Uterus (tissue), 4 donors: ENCODE measurements at places on chromosomes 3 and 15. TPM values are rescaled to one million over a fixed set of nuclear protein-coding genes. Genes with fewer than 3 reads are reported as not detected.
A peak's percentile ranks its signal among the peaks of the same experiment; 100 is the strongest.

RASGRF1 gene
- total RNA-seq: 3.4 TPM

CHRFAM7A gene
- total RNA-seq: 0.59 TPM

MYZAP gene
- total RNA-seq: 22.5 TPM

DNA sequence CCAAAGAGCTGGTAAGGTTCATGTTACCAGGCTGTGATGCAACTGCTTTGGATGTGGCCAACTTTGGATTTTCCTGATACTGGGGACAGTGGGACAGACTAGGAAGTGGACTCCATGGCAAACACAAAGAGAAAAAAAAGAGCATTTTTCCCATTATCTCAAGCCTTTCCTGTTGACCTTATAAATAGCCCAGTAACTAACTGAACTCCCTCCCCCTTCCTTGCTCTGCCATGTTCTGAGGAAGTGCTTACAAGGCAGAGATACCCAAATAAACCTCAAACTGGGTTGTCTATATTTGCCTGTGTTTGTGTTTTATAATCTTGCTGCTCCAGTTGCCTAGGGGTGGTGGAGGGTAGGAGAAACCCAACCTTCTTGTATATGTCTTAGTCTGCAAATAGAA lies 27.3 kb upstream of the SLC9A9 start:
- no peak for DNase-seq

- no peak for DNase-seq
These were observed 36.4 kb downstream of the PLSCR4 start for GRCh38 chr3:146214493-146214892.

- DNase-seq: no peak
These were observed 94.7 kb downstream of the LRRC28 start for GRCh38 chr15:99345832-99346462.

PRTG gene
- 26.1 TPM for total RNA-seq

DNA sequence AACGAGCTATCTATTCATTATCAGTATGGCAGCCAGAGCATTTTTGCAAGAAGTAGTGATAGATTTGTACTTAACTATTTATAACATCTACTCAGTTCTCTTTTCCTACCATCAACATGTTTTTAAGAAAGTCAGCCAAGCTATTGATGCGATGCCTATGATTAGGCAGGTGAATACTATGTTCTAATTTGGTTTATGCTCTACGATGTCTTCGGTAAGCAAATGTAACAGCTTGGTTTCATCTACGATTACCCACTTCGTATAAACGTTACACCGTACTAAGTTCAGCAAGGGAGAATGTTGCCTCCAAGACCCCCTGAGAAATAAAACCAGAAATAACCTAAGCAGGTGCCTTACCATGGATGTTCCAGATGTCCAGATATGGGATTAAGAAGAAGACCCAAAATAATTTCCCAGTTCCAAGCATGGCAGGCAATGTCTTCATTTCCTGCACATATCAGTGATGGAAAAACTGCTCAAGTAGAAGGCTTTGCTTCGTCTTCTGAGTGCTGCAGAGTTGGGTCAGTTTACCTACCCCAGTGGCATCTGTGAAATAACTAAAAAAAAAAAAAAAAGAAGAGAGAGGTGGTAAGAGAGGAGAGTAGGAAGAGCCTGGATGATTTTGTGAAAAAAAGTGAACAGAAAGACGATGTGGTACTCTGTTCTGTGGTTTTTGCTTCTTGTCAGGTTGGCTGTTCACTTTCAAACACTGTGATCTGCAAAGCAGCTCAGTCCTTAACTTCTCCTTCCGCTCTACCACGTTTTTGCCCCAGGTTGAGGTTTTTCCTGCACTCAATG lies at the start of gene BTLA:
TSS of gene BTLA (minus strand) at position 559 of the 798 bp plus-strand sequence. CDS start at position 445, 114 bp downstream.
- DNase-seq: no peak

DNA sequence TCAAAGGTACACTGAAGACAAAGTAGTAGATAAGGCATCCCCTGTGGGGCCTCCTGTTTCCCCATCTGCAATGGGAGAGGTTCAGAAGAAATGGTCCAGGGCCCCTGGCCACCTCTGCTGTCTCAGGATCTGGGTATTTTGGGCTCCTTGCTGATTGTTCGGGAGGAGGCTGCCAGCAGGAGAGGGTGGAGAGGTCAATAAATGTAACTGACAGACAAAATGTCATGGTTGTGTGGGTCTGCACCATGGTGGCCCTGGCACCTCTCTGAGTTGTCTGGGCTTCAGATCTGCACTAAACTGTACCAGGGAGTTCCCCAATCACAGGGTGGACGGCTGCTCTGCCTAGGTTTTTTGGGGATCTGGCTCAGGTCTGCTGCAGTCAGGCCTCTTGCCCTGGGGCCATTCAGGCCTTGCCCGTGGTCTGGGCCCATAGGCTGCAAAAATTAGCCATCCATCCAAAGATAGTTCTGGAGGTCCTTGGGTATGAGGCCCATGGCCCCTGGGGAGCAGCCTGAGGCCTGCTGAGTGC lies 7.4 kb downstream of the NBEAL2 start:
- DNase-seq: no peak

- peak; percentile 61 for DNase-seq
These were observed 414.9 kb downstream of the RBMS3 start for GRCh38 chr3:29695643-29696198.

DNA sequence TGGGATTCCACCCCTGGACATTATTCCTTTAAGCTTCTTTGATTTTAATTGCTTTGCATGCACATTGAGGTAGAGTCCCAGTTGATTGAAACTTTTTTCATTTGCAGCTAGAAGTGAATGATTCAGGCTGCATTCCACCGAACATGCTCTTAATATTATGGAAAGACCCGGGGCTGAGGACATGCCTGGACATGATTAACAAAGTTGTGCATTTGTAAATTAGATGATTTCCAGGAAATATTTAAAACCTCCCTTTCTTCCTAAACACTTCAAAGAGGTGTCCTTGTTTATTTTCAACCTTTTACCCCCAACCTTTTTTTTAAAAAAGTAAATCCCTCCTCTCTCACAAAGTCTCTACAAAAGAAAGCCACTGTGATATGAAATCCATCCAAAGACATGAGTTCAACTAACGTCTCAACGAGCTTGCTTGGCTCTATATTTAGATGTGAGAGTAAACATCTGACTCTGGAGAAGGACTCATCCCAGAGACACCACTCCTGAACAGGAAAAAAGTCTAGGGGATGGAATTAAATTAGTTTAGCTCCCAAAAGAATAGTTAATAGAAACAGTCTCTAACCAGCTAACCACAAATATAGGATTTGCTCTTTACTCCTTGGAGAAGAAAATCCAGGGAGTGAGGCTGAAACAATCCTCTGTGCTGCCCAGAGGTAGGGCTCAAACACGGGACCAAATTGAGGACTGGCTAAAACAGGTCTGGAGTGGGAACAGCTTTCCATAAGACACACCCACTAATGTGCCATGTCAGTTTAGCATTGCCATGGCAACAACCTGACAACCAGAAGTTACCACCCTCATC lies 83.1 kb downstream of the XXYLT1 start:
- peak; percentile 13 for DNase-seq

ITIH1 gene
- total RNA-seq: not detected

CSPG4 gene
- 62.4 TPM for total RNA-seq

- no peak for DNase-seq
These were observed 13.9 kb upstream of the TMPRSS7 start for GRCh38 chr3:112020674-112021085.

IL16 gene
- total RNA-seq: 20.0 TPM

DNA sequence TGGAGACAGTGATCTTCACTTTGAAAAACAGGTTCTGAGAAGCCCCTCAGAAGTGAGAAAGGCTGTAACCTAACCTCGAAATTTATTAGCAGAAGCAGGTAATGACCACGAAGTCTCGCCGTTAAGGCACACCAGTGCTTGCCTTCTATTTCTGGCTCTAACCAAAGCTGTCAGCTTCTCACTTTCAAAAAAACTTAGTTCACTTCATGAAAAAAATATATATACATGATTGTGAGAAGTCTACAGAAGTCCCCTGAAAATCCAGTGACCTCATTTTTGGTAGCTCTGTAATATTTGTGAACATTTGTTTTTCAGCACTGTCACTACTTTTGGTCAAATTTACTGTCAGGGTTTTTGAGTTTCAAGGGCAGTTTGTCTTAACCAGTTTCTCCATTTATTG lies 19.1 kb upstream of the AKAP13 start:
- DNase-seq: no peak
